T follicular helper cell (primary cell): ENCODE measurements at places on chromosomes 13 and 19.

DNA sequence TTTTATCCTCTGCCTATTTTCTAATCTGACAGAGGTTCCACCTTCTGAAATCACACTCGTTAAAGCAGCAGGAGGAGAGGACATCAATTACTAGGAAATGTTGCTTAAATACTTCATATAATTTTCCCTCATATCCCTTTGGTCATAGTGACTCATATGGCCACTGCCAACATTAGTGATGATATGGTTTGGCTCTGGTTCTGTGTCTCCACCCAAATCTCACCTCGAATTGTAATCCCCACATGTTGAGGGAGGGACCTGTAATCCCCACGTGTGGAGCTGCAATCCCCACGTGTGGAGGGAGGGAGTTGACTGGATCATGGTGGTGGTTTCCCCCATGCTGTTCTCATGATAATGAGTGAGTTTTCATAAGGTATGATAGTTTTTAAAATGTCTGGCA lies 618.4 kb upstream of the SLITRK5 start:
- no peak for DNase-seq

DNA sequence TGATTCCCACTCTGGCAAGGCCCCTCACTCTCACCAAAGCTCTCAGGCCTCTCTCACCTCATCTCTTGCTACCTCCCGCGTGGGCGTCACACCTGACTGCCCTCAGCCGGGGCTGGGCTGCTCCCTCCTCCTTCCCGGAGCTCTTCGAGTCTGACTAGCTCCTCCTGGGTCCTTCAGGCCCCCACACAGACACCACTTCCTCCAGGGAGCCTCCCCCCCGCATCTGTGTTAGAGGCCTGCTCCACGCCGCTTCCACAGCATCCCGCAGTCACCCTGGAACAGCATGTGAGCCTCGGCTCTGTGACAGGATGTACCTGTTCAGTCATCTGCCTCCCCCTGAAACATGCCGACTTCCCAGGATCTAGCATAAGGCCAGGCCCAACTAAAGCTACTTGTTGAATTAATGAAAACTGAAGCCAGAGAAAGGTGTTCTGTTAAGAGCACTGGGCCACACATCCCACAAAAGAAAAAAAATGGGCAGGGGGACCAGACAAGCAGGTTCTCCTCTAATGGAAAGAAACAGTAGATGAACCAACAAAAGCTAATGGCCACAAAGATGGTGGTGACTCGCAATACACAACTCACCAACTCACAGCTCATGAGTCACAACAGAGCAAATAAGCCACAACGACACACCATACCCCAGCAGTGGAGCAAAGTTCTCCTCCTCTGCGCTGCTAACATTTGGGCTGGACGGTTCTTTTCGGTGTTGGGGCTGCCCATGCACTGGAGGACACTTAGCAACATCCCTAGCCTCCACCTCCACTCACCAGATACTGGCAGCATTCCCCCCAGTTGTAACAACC lies 3.0 kb downstream of the PPP6R1 start:
- DNase-seq, result peak; percentile 18

GRCh38 chr13:45167611-45168554 lies 33.0 kb downstream of the KCTD4 start:
- no peak for DNase-seq

DNA sequence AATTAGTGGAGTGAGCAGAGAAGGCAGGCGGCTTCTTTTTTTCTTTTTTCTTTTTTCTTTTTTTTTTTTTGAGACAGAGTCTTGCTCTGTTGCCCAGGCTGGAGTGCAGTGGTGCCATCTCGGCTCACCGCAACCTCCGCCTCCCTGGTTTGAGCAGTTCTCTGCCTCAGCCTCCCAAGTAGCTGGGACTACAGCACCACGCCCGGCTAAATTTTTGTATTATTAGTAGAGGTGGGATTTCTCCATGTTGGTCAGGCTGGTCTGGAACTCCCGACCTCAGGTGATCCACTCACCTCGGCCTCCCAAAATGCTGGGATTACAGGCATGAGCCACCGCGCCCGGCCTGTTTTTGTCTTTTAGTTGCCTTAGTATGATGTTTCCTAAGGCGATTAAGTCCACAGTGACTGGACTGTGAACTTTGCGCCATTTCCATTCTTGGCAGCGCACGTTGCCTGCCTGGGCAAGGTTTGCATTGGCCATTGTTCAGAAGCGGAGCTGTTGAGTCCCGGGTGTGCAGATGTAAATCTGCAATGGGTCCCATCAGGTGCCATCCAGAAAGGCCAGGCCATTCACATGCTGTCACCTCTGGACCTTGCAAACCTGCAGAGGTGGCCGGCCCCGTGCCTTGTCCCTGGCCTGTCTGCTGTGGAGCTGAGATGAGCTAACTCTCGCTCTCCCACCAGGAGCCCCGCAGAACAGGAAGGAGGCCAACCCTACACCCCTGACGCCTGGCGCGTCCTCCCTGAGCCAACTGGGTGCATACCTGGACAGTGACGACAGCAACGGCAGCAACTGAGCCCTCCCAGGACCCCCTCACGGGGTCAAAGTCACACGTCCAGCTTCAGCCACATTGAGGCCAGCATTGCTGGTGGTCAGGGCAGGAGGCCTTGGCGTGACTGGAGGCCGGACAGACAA lies 10.9 kb upstream of the SHD start:
- DNase-seq, result no peak

- DNase-seq, result peak; percentile 37
Measured at GRCh38 chr19:38852231-38853044, 2.7 kb upstream of the HNRNPL start.

GRCh38 chr13:44629465-44630183 lies 53.5 kb upstream of the TSC22D1 start:
- DNase-seq, result no peak

DNA sequence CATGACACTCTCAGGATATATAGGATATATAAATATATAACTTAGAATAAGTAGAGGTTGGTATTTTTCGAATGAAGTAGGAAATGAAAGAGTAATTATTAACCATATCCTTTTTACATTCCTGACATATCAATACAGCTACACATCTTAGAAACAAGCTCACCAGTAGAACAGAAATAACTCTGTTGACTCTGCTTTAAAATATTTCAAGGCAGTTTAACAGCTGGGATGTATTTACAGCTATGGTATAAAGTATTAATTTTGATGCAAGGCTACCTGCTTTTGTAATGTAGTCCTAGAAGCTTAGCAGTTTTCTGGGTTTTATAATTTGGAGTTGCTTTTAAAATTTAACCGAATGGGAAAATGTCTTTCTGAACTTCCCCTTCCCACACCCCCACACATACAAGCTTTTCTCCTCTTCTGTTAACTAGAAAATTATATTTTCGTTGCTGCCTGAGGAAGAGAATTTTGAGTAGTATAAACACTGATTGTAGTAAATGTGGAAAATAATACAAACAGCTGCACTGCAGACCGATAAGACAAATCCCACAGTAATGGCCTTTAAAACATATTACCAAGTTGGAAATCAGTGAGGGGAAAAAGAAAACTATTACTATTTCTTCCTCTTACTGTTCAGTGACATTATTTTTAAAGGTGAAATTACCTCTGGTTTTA lies 147.7 kb downstream of the GGACT start:
- DNase-seq, result no peak

- DNase-seq, result no peak
Measured at GRCh38 chr13:111952032-111952431, 114.9 kb upstream of the SOX1 start.

GRCh38 chr13:109720758-109721184 lies 65.6 kb downstream of the IRS2 start:
- DNase-seq, result no peak

GRCh38 chr13:97136418-97136817 lies 85.7 kb upstream of the MBNL2 start:
- DNase-seq, result no peak

GRCh38 chr13:33328701-33329100 lies 43.1 kb upstream of the STARD13 start:
- DNase-seq, result no peak

DNA sequence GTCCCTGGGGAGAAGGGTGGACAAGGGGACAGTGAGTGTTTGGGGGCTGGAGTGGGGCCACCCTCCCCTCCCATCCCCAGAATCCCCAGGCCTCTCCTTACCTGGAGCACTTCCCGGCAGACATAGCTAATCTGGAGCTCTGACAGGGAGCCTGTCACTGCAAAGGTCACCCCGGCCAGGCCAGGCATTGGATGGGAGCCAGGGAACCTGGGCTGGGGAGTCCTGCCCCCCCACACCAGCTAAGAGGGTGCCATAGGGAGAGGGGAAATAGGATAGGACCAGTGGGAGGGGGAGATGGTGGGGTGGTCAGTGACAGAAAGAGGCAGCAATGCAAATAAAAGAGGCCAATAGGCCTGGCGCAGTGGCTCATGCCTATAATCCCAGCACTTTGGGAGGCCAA lies 3.5 kb downstream of the MAP4K1 start:
- DNase-seq, result no peak

DNA sequence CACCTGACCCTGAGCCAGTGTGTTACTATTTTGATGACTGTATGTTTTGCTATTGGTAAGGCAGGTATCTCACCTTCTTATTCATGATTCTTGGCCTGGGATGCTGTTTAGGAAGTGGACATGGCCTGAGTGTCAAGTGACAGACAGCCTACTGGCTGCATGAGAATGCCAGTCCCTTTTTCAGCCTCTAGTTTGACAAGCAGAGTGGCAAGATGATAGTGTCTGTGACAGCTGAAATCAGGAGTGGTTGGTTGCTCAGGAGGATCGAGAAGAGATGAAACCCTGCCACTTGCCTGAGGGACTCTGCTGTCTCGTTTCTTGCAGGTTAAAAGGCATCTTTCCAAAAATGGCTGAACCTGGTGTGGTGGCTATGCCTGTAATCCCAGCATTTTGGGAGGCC lies 7.1 kb upstream of the ELOF1 start:
- no peak for DNase-seq

GRCh38 chr19:46412650-46413261 lies 608 bp downstream of the CCDC8 start:
- DNase-seq, result no peak

DNA sequence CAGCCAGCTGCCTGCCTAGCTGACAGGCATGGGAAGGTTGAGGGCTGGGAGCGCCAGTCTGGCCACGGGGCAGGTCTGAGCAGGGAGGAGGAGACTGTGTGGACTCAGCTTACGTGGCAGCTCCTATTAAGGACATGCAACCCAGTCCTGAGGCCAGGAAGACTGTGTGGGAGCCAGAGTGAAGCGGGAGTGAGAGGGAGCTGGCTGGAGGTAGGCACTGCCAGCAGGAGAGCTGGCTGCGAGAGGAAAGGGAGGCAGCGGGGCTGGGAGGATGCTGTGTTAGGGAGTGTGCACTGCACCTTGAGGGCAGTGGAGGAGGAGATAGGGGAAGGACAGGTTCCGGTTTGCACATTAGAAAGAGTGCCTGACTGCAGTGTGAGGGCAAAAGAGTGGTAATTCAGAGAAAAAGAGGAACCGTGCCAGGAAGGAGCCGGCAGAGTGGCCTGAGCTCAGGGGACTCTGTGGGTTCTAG lies 99.2 kb downstream of the SLC7A1 start:
- no peak for DNase-seq

DNA sequence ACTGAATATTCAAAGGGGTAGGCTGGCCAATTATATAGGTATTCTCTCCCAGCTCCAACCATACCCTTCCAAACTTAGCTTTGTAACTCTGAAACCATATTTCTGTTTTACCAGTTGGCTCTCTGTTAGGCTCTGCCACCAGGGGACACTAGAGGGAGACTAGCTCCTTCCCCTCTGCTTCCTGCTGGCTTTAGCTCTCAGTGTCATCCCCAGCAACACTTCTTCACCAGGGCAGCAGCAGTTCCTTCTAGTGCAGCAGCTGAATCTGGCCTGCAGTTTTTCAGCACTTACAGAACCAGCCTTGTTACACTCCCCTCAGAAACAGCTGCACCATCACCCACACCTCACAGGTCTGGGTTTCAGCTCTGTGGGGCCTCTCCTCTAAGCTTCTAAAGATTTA lies 51.0 kb upstream of the DOCK9 start:
- no peak for DNase-seq

DNA sequence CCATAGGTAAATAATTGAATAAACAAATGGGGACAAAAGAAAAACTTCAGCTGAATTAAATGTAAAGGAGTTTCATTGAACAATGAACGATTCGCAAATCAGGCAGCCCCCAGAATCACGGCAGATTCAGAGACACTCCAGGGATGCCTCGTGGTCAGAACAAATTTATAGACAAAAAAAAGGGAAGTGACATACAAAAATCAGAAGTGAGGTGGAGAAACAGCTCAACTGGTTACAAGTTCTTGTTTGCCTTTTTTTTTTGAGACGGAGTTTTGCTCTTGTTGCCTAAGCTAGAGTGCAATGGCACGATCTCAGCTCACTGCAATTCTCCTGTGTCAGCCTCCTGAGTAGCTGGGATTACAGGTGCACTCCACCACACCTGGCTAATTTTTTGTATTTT lies 5.7 kb downstream of the ZNF566 start:
- no peak for DNase-seq

GRCh38 chr19:29445246-29445645 lies 80.5 kb upstream of the VSTM2B start:
- no peak for DNase-seq

GRCh38 chr13:80070024-80070703 lies 270.8 kb downstream of the SPRY2 start:
- no peak for DNase-seq

DNA sequence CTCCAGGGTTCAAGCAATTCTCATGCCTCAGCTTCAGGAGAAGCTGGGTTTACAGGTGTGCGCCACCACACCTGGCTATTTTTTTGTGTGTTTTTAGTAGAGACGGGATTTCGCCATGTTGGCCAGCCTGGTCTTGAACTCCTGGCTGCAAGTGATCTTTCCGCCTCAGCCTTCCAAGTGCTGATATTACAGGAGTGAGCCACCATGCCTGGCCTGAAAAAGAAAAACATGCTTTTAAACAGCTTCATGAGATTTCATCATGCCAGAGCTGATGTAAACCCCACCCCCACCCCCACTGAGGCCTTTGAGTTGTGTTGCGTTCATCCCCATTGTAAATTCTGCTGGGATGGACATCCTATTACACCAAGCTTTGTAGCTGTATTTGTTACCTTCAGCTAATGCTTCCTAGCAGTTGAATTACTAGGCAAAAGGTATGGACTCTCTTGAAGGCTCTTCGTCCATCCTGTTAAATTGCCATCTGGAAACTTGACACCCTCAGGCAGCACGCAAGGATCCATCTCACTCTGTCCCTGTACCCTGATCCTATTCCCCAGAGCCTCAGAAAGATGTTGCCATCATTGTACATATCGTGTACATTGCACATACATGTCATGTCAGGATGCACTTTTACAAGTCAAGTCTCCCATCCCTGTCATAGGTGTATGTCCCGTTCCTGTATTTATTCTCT lies 47.3 kb downstream of the NFIX start:
- DNase-seq, result no peak

- DNase-seq, result no peak
Measured at GRCh38 chr13:62524061-62524460, 1108.4 kb upstream of the PCDH20 start.
